ENCODE measurements at places on chromosomes 7 and 10.

DNA sequence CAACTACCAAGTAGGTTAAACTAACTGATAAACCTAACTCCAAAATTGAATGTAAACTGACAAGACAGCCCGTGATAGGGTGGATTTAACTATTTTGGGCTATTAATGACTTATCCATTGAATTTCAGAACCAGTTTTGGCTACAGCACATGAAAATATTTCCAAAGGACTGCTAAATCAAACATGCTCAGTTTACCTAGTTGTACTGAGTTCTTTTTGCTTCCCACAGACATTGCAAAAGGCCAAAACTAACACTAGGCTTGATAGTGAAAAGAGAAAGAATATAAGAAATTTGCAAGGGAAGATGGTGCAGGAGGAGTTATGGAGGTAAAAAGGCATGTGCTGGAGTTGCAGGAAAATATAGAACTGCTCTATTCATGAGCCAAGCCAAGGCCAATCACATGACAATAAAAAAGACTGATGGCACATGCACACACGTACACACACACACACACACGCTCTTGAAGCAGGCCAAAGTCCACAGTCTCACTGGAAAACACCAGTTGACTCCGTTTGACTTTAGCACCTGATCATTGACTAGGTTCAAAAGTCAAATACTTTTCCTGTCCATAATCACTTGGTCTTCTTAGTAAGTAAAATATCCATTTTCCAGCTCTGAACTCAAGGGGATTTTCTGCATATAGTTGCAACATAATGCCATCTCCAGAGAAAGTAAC lies 76.0 kb upstream of the AGBL3 start:
- no peak for DNase-seq

DNA sequence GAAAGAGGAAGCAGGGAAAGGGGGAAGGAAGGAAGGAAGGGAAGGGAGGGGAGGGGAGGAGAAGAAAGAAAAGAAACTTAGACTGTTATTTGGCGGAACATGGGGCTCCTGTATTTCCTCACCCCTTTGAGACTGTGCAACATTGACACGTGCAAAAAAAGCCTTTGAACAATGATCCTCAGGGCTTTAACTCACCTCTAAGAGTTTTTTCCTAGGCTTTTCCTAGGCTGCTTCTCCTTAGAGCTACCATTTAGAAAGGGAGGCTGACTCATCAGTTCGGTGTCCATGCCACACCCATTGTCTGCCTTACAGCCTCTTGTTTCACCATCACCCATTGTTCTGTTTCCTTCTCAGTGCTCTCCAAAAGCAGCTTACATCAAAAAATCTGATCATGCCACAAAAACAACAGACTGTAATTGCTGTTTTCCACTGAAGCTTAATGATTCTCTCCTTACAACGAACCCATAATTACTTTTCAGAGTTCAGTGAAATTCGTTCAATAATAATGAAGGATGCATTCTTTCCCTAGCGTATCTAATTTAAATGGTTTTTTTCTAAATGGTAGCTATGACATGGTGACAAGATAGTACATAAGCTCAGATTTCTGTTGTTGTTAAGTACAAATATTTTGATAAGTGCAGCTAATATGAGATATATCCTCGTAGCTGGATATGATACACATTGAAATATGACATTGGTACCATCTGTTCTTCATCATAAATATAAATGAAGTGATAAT lies 90.8 kb downstream of the PRLHR start:
- DNase-seq, result no peak

GRCh38 chr7:139340808-139341057 lies 404 bp upstream of the FMC1 start:
- no peak for DNase-seq

DNA sequence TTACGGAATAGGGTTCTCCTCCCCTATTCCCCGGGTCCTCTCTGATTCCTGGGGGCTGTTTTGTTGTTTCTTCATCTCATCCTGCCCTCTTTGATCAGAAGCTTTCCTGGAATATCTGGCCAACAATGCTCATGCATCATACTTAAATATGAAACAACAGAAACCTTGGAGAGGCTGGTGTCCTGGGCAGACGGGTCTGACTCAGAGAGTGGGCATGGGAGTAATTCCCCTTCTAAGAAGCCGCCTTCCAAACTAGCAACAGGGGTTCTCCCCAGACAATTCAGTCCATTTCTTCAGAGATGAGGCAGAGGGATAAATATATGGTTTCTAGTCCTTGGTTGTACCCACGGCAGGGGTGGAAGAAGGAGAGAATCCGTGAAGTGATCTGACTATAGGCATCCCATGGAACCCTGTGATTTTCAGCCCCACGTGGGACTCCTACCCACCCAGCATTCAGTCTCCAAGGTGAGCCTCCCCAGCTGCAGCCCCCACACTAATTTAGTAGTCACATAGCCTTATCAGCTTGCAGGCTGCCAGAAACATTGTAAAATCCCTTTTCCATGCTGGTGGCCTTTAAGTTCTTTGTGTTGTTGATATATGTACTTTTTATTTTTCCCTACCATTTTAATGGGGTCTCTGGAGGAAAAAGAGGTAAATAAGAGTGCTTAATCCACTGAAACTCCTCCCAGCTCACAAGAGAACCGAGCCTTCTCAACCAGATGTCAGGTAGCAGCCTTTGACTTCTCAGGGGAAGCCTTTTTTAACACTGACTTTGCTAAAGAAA lies 119.2 kb downstream of the SFMBT2 start:
- DNase-seq, result no peak

DNA sequence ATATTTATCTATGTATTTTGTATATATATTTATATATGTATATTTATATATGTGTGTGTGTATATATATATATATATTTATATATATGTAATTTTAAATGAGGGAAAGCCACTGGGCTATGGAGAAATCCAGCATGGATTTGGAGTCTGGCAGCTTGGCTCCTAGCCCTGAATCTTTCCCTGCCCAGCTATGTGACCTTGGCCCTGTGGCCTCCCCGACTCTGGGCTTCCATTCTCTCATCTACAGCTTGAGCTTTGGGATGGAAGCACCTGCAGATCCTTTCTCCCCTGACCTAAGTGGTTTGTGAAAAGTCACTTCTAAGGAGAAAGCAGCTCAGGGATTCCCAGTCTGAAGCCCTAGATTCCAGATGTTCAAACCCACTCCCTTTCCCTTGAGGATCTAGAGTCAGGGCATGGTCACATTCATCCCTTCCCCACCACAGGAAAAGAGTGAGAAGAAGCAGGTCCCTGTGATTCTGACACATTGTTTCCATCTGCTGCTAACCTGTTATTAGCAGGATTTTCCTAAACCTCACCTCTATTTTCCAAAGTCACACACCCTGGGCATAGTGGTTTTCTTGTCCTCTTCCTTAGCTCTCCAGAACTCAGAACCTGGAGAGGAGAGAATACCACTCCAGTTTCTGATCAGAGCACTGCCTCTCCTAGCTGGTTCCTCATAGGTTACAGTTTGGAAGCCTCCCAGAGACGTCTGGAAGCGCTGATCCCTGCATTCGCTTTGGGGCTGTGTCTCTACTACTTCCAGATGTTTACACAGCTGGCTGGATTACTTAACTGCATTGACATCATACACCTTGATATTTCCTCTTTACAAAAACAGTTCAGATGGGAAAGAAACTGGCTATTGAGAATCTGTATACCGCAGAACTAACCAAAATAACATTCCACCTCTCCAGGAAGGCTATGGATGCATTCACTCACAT lies 327.5 kb upstream of the ZMIZ1 start:
- DNase-seq, result no peak

DNA sequence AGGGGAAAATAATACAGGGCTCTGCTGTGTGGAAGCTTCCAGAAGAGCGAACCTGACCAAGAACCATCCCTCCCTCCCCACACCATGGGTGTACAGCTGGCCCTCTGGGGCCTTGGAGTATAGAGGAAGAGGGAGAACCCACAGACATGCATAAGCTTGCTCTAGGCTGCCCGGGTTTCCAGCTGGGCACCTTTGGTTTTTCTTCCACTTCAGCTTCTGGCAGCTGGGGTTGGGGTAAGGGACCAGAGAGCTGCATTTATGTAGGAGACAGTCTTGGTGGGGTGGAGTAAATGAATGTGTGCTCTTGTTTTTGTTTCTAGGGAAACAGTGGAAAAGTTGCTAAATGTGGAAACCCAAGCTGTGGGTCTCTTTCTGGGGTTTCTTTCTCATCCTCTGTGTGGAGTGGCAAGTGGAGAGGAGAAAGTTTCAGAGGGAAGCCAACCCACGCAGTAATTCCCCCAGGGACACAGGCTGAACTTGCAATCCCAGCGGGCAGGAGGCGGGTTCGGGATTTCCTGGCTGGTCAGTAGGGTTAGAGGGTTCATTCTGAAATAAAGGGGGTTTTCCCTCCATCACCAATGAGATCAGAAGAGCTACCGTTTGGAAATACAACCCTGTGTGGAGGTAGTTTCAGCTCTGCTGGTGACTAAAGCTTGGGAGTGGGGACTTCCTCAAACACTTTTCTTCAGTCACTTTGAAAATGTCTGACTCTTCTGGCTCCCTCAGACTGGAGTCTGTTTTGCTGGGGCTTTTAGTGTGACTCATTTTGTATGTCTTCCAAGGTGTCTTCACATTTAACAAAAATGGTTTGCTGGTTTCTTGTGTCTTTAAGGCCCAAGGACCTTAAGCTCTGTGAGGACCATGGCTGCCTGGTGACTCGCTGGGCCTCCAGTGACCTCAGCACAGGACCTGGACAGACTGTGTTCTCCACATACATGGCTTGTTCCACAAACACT lies 22.2 kb upstream of the SRGN start:
- DNase-seq, result peak; percentile 73

- DNase-seq, result no peak
Observed at GRCh38 chr7:150357771-150358427, 10.7 kb upstream of the REPIN1 start.

DNA sequence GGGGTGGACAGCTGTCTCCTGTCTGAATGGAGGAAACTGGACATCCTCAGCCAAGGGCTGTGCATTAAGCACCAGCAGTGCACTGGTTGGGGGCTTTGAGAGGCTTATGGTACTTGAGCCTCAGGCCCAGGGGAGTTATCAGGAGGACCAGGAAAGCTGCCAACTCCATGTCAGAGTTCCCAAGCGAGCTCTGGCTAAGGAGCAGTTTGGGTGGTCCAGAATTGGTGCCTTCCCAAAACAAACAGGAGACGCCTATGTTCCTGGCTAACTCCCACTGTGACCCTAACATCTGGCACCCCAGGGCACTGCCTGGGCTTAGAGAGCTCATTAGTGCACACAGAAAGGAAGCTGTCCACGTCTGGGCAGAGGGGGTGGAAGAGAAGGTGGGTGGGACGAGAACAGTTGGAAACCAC lies 408.6 kb upstream of the NPVF start:
- DNase-seq, result no peak

DNA sequence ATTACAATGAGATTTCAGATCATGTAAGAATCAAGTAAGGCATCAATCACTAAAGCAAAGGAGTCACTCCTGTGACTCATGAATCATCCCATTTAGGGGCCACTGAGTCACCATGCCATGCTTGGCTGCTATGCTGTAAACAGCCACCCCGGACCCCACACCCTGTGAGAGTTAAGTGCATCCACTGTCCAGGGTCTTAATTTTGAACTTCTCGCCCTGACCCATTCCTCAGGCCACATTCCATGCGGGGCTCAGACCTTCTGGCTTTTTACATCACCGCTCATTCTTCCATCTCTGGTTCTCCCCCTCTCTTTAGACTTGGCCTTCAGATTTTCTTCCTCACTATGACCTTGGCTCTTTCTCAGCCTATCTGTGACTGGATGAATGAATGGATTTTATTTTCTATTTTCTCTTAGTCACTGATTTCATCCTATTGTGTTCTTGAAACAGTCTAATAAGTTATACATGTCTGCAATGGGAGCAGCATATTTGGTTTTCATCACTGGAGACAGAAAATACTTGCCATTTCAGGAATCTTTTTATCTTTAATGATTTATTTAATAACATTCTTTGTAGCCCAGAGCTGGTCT lies 239.6 kb downstream of the SKIDA1 start:
- DNase-seq, result no peak

GRCh38 chr7:77714195-77714594 lies 17.9 kb downstream of the RSBN1L start:
- DNase-seq, result no peak

GRCh38 chr7:101916876-101917275 lies 99.5 kb downstream of the CUX1 start:
- no peak for DNase-seq

DNA sequence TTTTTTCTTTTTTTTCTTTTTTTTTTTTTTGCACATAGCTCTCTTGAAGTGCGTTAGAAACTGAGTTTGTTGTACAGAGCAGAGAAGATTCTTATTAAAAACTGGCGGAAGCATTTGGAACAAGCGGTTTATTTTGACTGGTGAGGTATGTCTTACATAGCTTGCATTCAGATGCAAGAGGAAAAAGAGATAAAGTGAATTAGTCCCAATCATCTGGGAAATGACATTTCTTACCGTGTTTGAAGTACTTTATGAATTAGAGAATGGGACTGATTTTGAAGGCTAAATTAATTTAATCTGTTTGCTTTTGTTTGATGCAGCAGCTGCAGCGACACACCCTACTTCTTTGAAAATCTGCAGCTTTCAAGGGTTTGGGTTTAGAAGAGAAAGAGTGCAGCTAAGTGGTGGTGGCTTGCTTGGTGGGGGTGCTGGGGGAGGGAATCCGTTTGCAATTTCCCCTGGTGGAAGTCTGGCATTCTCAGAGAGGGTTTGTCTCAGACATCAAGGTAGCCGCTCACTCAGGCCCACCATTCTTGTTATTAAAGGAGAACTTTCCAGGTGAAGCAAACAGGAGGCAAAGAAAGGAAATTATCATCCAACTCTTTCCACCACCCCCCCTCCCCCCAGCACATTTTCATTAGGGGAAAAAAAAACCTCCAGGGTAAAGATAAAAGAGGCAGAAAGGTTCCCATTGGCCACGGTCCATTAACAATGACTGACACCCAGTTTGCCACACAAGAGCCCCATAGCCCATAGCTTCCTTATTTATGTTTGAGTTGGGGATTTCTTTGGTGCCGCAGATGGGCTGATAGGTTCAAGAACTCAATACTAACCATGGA lies 231.7 kb downstream of the SKIDA1 start:
- no peak for DNase-seq

- DNase-seq, result no peak
Observed at GRCh38 chr10:128880159-128880725, 586.8 kb upstream of the MGMT start.

DNA sequence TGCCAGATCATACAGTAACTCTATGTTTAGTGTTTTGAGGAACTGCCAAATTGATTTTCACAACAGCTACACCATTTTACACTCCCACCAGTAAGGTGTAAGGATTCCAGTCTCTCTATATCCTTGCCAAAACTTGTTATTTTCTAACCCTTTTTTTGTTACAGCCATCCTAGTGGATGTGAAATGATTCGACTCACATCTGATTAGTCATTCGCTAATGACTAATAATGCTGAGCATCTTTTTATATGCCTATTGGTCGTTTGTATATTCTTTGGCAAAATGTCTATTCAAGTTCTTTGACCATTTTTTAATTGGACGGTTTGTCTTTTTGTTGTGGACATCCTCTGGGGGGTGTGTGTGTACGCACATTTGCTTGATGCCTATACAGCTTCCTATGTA lies 142.8 kb downstream of the DGKB start:
- DNase-seq, result no peak

GRCh38 chr7:143354376-143354775 lies 8.1 kb downstream of the FAM131B start:
- DNase-seq, result no peak

Measured in activated T-cell treated with anti-CD3 and anti-CD28 coated beads, Interleukin-2, amount 50 U/mL, for 24 hours (primary cell).